Endothelial cell (in vitro differentiated cells): ENCODE measurements at places on chromosomes 7 and 10. TPM values are rescaled to one million over a fixed set of nuclear protein-coding genes. Genes with fewer than 3 reads are reported as not detected.
A peak's percentile ranks its signal among the peaks of the same experiment; 100 is the strongest.

GRCh38 chr10:77666821-77667220 is 29.2 kb upstream of the KCNMA1 start:
- no peak for DNase-seq

GRCh38 chr10:124403548-124403947 is 15.2 kb downstream of the OAT start:
- DNase-seq, result peak; percentile 36

DNA sequence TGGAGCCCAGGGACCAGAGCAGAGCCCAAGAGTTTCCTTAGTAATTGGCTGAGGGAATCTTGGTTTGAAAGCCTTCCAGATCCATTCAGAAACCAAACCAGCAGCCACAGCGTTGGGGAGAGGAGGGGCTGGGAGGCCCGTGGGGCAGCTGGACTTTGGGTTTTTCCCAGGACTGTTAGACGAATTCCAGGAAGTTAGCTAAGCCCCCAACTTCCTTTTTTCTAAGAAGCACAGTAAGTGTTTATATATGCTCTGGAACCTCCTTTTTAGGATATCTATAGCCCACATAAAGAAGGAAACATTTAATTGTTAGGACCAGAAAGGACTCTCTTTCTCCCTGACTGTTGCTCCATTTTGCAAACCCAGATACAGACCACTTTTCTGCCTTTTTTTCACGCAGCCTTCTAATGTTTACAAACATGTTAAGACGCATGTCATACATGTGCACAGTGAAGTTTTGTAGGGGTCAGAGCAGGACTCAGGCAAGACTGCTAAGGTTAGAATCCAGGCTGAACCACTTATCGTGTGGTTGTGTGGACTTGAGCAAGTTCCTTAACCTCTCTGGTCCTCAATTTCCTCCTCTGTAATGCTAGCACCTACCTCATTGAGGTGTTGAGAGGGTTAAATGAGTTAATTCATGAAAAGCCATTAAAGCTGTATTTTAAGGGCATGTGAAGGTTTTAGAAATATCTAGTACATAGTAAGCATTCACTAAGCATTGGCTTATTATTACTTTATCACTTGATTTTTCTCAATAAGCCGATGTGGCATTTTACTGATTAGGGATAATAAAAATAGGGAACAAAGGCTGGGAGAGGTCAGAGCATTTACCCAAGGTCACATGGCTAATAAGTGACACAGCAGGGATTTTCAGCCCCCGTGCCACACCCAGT is 42.4 kb downstream of the TBATA start:
- peak; percentile 54 for DNase-seq

GRCh38 chr10:102375867-102376266 is 19.6 kb upstream of the NFKB2 start:
- no peak for DNase-seq

DNA sequence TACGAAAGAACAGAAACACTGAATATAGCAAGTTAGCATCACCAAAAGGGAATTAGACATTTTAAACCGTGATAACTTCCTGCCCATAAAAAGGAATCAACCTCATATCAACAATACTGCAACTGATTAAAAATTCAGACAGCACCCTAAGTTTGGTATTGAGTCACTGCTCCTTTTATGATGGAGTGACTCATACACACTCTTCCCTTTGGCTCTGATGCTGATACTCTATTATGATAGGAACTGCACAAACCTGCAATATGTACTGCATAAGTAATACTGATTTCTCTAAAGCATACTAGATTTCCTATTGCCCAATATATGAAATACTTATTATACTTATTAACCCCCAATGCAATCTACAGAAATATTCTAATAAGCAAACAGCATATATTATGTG is 118.7 kb downstream of the PARD3 start:
- DNase-seq, result no peak

DNA sequence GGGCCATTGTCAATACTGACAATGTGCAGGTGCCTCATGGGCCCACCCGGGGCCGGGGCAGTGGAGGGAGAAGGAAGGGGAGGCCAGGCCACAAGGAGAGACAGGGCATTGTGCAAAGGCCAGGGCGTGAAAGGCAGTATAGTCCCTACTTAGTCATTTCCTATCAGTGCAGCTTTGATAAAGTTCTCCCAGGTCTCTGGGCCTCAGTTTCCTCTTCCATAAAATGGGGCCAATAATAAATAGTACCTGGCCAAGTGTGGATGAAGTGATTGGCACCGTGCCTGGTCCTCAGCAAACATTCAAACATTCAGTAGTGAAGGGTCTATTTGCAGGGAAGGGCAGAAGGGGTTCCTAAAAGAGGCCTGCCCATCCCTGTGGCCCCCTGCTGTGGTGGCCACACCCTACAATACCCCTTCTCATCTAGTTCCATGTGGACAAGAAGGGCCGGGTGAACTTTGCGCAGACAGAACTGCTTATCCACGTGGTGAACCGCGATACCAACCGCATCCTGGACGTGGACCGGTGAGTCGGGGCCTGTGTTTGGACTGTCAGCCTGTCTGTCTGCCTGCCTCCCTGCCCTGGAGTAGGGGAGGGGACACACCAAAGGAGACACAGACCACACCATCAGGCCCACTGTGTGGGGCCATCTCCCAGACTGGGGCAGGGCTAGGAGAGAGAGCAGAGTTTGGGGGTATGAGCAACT is 36.9 kb upstream of the VSIR start:
- no peak for DNase-seq

The PILRB gene
- 40.1 TPM for total RNA-seq

The ADRA2A gene
- 1.5 TPM for total RNA-seq

The CEP55 gene
- 3.5 TPM for total RNA-seq

The PRLHR gene
- not detected for total RNA-seq
